Kidney (tissue), 22 donors: ENCODE measurements at places on chromosomes 3 and 15.

DNA sequence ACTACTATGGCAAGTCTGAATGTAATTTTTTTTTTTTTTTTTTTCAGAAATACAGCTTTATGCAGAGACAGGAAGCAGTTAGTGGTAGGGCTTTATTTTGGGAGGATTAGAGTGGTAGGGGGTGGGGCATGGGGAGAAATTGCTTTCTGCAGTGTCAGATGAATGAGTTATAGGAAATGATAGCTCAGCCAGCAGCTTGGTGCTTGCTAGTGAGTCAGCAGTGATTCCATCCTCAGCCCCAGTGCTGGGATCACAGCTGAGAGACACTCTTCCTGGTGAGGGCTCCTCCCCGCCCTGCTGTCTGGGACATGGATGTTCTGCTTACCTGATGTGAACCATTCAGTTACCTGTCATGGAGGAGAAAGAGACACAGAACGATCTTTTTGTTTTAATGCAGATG is 39.6 kb downstream of the SEMA6D start:
- no peak for DNase-seq

- DNase-seq, result no peak
Measured at GRCh38 chr3:190097025-190097424, 23.7 kb downstream of the P3H2 start.

DNA sequence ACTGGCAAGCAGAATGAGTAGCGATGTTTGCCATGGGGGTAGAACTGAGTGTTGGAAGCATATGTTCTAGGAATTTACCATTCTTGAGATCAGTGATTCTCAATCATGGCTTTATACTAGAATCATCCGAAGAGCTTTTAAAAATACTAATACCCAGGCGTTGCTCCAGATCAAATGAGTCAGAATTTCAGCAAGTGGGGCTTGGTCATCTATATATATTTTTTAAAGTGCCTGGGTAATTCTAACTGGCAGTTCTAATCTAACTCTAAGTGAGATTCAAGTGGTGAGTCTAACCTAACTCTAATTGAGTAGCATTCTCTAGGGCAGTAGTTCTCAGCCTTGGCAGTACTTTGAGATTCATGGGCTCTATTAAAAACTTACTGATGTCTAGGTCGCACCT is 20.8 kb downstream of the TM4SF1 start:
- DNase-seq, result no peak

DNA sequence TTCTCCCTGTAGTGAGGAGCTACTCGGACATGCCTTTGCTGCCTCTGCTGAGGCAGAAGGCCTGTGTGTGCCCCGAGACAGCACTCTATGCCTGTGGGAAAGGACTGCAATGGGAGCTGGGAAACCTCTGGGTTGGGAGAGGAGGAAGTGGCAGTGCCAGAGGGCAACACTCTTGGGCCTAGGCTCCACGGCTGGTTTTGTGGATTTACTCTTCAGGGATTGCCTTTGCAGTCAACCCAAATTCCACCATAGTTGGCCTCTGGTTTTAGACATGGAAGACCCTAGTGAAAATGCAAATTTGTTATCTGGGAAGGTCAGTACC is 46.8 kb downstream of the ITGA11 start:
- peak; percentile 13 for DNase-seq

- no peak for DNase-seq
Measured at GRCh38 chr3:3531476-3531875, 267.8 kb upstream of the LRRN1 start.

DNA sequence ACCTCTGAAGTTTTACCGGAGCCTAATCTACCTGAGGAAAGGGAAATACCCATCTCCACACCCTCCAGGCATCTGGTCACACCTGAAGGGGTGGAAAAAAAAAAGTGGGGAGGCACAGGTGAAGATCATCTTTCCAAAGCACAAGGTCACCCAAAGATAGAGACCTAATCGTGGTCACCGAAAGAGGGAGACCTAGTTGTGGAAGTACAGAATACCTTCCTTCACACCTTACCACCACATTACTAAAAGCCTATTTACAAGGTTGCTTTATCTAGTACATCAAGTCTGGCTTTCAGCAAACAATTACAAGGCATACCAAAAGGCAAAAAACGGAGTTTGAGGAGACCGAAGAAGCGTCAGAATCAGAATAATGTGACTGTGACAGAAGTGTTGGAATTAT is 110.0 kb upstream of the ARPP21 start:
- DNase-seq, result no peak

GRCh38 chr3:55307622-55308021 is 179.5 kb downstream of the WNT5A start:
- no peak for DNase-seq

DNA sequence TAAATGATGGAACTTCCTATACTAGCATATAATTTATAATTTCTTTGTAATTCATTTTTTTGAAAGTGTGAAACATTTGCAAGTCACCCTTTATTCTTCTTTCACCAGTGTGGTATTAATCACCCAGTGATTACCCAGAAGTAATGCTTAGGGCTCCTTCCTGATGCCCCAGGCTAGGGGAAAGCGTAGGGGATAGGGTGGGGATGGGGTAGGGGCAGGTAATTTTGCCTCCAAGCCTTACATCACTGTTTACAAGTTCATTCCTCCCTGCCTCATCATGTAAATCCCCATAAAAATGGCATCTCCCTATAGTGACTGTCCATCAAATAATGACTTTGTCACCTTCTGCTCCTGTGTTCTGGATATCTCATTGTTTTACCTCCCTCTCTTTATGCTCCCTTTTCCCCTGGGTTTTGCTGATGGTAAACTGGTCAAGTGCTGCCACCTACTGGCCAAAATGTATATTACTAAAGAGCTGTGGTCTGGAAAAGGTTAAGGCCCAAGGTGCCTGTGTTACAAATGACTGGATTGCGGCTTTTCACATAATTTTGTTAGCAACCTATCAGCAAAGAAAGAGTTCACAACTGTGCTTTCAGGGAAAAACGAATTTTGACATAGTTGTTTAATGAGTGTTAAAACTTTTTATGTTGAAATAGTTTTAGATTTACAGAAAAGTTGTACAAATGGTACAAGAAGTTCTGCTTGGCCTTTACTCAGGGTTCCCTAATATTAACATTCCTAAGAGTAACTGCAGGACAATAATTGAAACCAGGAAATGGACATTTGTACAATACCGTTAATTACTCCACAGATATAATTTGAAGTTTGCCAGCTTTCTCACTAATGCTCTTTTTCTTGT is 54.7 kb downstream of the ONECUT1 start:
- DNase-seq, result peak; percentile 69

DNA sequence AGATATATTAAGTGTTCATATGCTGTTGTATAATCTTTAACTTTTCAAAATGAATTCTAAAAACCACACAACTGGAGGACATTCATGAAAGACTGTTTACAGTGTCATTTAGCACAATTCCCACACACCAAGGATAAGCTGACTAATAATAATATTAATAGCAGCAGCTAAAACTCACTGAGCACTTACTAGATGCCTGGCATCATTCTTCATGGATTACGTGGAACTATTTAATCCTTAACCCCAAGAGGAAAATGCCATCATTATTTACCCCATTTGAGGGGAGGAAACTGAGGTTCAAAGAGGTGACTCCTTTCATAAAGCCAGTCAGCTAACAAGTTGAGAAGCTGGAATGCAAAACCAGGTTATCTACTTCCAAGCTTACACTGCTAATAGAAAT is 77.0 kb downstream of the TMEM108 start:
- DNase-seq, result no peak

- no peak for DNase-seq
Measured at GRCh38 chr3:8911781-8912180, 51.5 kb downstream of the RAD18 start.

GRCh38 chr3:124032881-124033359 is 41.0 kb upstream of the ROPN1 start:
- DNase-seq, result peak; percentile 94

- no peak for DNase-seq
Measured at GRCh38 chr3:142787719-142788118, 63.9 kb downstream of the TRPC1 start.

DNA sequence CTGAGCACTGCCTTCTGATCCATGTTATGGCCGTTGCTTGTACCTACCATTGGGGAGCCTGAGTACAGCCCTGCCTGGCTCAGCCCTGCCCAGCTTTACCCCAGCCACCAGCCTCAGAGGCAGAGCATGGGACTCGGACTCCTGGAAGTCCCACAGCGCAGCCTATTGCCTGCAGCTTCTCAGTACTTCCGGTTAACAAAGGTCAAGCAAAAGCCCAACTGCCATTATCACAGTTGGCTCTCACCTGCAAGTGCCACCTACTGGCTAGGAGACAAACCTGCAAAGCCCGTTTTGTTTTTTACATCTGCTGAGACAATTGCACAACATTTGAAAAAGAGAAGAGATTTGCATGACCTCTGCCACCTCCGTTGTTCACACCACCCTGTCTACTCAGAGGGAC is 1081.7 kb downstream of the NAALADL2 start:
- DNase-seq, result no peak

- DNase-seq, result no peak
Measured at GRCh38 chr3:155070316-155070715, 9.8 kb upstream of the MME start.

GRCh38 chr15:44584162-44584749 is 47.3 kb downstream of the EIF3J start:
- no peak for DNase-seq

- peak; percentile 51 for DNase-seq
Measured at GRCh38 chr3:93988283-93988682, 8.3 kb downstream of the ARL13B start.

GRCh38 chr3:159619341-159619885 is 369.2 kb upstream of the IL12A start:
- no peak for DNase-seq

- no peak for DNase-seq
Measured at GRCh38 chr3:51747840-51748239, 31.2 kb downstream of the IQCF6 start.

GRCh38 chr3:108133858-108134554 is 43.2 kb upstream of the CD47 start:
- DNase-seq, result no peak

DNA sequence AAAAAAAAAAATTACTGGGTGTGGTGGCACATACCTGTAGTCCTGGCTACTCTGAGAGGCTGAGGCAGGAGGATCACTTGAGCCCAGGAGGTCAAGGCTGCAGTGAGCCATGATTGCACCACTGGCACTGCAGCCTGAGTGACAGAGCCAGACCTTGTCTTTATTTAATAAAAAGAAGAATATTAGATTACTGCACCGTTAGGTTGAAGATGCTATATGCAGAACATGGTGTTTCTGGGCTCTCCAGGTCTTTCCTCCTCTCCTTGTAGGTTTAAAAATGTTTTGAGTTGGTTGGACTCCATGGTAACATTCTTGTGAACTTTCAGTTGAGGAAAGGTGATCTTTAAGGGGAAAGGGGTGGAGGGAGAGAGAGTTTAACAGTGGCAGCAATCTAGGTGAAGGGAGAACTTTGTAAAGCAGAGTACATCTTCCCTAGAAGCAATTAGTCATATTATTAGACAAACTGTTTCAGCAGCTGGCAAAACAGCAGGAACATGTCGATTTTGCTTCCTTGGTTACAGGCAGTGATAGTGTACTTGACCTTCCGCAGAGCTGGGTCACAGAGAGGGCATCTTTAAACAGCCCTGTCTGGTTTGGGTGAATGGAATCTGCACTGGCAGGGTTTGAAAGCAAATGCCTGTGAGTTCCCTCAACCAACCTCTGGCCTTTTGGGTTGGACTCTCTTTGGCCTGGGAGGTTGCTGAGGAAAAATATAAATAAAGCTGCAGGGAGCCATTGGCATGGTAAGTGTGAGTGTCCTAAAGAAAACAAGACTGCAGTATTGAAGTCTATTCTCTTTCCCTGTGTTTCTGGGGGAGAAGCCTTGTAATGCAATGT is 42.8 kb downstream of the NR2C2 start:
- DNase-seq, result peak; percentile 42

- DNase-seq, result no peak
Measured at GRCh38 chr3:150129166-150129565, 158.5 kb upstream of the PFN2 start.

GRCh38 chr15:83248151-83249029 is 36.1 kb downstream of the BNC1 start:
- peak; percentile 86 for DNase-seq

- no peak for DNase-seq
Measured at GRCh38 chr3:104040896-104041295, 1325.8 kb upstream of the ALCAM start.

GRCh38 chr15:90862964-90863778 is 5.2 kb upstream of the FURIN start:
- no peak for DNase-seq

- no peak for DNase-seq
Measured at GRCh38 chr15:74386496-74387140, 19.2 kb upstream of the CYP11A1 start.

GRCh38 chr15:72796515-72797337 is 13.2 kb upstream of the ADPGK start:
- peak; percentile 77 for DNase-seq

DNA sequence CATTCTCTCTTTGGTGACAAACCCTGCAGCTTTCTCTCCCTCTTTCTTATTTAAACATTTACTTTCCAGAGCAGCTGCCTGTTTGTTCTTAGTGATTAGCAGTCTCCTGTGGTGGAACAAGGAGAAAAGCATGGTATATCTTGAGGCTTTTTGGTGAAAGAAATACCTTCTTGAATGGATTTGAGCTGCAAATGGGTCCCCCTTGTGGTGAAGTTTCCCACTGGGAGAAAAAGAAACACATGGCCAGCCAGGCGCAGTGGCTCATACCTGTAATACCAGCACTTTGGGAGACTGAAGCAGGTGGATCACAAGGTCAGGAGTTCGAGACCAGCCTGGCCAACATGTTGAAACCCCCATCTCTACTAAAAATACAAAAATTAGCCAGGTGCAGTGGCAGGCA is 48.3 kb upstream of the ACP3 start:
- no peak for DNase-seq

DNA sequence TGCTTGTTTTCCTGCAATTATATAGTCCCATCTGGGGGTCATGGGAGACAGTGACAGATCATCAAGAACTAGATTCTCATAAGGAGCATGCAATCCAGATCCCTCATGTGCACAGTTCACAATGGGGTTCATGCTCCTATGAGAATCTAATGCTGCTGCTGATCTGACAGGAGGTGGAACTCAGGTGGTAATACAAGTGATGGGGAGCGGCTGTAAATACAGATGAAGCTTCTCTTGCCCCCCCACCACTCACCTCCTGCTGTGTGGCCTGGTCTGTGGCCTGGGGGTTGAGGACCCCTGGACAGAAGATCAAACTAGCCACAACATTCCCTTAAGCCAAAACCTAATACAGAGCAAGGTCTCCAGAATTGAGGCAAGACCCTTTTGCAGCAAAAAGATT is 161.1 kb downstream of the WDR76 start:
- no peak for DNase-seq

GRCh38 chr15:28021281-28022039 is 77.7 kb downstream of the OCA2 start:
- peak; percentile 95 for DNase-seq
